HS-5 (cell line): ENCODE measurements at places on chromosomes 5 and 9.

DNA sequence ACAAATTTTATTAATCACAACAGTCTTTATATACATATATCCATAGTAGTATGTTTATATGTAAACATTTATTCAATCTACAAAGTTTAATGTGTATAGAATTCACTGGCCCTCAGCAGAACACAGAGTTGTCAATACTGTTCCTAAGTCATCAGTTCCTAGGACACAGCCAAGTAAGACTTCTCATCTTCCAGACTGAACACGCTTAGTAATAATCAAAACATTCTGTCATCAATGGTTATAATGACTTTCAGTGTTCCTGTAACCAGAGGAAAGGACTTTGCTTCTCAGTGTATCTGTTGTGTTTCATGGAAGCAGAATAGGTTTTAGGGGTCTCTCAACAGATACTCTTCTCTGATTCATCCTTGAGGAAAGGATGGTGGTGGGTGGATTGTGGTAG, 82.2 kb downstream of the SMIM23 start:
- no peak for DNase-seq

DNA sequence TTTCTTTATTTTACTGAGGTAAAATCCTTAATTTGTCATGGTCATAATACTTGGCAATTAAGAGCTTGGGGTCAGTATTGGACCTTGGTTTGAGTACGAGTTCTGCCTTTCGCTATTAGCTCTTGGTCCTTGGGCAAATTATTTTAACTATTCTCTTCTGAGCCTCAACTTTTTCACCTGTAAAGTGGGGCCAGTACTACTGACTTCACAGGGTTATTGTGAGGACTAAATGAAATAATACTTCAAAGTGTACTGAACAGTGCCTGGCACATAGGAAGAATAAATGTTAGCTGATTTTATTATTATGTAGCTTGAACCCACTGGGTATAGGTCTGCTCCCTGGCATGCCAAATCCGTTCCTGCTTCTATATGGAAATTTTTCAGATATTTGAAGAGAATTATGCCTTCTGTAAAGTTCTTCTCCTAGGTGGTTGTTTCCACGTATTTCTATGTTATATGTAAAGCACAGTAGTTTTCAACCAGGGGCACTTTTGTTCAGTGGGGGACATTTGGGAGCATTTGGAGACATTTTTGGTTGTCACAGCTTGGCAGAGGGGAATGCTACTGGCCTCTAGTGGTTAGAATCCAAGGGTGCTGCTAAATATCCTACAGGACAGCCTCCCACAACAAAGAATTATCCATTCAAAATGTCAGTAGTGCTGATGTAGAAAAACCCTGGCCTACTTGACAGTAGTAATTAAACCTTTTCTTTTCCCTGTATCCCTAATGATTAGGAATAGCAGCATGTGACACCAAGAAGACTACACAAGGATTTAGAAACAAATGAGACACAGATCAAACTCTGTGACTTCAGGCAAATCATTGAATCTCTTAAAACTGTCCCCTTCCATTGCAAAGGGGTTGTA, 4.5 kb downstream of the RCL1 start:
- DNase-seq = no peak

DNA sequence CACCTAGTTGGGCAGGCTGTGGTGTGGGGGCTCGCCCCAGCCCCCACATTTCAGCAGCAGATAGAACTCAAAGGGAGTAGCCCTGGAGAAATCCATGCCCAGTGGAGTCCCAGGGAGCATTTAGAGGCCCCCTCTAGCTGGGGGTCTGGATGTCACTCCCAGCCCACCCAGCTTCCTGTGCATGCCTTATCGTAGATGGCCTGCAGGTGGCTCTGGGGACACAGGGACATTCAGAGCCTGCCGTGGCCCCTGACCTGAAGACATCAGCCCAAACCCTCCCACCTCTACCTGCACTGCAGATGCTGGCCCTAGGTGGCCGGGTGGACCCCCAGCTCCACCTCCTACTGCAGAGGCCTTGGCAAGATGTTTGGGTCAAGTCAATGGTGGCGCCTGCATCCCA, 49.0 kb upstream of the LMX1B start:
- DNase-seq = no peak

DNA sequence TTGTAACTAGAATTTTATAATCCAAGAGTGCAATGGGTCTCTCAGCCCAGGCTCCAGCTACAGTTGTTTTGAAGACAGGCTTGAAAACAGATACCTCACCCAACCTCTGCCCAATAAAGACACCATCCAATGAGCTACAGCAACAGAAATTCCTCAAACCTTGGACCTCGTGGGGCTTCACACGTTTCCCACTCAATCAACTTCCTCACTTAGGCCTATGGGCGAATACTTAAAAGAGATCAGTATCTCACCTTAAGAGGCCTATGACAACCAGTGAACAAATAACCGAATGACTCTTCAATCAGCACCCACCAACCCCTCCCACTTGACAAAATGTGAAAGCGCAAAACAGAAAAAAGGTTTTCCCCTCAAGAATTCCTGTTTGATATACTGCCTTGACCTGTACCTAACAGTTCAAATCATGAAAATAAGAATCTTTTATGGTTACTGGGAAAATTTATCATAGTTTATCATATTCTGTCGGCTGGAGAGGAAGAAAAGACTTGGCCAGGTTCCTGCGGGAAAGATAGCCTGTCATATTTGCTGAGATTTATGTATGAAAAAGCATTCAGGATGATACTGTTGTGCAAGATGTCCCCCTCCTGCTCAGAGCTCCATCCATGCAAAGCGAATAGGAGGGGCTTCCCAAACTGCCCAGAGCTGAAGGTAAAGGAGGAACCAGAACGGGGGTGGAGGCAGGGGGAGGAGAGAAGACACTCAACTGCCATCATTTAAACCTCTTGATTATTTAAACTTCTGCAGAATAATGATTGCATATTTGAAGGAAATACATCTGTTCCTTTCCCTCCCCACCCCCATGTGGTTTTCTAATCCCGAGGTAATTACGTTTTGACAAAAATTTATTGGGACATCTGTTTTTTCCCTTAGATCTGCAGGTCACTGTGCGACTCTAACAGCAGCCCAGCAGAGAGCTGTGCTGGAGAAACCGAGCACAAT, 256.3 kb downstream of the NFIB start:
- DNase-seq = no peak

GRCh38 chr5:56279979-56280378, 46.8 kb upstream of the ANKRD55 start:
- peak; percentile 76 for DNase-seq

GRCh38 chr9:129703667-129704355, 38.4 kb downstream of the PRRX2 start:
- DNase-seq = no peak

DNA sequence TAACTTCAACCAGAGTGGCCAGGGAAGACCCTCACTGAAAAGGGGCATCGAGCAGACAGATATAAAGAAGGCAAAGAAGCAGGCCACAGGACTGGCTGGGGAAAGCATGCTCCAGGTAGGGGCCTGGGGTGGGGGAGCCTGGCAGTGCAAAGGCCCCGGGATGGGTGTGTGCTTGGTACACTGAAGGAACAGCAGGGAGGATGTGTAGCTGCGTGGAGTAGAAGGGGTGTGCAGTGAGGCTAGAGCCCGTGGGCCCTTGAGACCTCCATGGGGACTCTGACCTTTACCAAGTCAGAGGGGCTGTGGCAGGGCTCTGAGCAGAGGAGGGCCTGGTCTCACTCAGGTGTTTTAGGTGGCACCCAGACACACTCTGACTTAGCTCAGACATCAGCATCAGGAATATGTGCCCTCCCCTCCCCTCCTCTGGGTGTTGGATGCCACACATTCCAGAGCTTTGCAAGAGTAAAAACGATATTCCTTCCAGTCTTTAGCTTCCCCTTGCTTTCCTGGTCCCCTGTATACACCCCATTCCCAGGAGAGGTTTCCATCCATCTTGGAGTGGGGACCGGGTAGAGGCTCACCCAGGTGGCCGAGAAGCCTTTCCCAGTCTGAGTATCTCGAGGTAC, 7.6 kb downstream of the TRIM7 start:
- DNase-seq = no peak

- no peak for DNase-seq
Measured at GRCh38 chr9:107624234-107624948, 134.8 kb upstream of the KLF4 start.

DNA sequence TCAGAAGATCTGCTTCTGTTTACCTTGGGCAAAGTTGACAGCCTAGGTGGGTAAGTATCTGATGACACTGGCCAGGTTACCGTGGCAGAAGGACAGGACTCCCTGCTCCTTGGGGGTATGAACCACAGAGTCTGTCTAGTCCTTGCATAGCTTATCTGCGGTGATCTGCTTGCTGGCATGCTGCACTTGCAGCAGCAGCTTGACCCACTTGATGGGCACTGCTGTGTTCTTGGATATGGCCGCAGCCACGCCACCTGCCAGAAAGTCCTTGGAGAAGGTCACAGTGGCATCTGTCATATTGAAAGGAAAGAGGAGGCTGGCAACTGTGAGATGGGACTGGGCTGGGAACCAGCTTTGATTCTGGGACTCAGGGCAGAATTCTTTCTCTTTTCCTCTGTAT, 35.9 kb upstream of the POC5 start:
- no peak for DNase-seq

DNA sequence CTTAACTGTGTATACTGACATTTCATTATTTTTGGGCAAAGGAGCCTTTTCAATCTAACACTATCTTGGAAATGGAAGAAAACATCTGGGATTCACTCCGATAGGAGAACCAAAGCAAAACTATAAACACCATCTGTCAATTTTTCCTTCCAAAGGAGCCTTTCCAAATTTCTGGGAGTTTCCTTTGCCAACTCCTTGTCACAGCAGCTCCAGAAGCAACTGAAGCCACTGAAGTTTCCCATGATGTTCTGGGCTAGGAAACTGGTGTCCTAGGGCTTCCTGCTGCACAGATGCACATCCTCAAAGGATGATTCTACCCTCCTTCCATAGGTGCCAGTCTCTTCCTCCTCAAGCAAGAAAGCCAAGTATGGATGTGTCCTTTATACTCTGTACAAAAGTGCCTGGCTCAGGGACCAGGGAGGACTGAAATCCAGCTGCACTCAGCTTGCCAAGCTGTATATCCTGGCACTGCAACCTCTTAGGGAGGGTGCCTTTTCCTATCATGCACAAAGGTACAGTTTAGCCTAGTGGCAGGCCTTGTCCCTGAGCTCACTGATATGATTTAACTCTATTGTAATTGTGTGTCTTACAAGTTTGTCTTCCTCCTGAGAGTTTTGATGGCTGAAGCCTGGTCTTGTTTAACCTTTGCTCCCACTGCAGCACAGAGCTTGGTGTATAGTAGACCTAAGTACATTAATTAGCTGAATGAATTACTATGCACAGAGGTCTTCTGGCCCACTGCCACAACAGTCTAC, 8.4 kb upstream of the UBAP1 start:
- DNase-seq = no peak

- peak; percentile 6 for DNase-seq
Measured at GRCh38 chr5:51977014-51977413, 593.8 kb downstream of the ISL1 start.

- no peak for DNase-seq
Measured at GRCh38 chr9:19231126-19231903, 822 bp downstream of the DENND4C start.

DNA sequence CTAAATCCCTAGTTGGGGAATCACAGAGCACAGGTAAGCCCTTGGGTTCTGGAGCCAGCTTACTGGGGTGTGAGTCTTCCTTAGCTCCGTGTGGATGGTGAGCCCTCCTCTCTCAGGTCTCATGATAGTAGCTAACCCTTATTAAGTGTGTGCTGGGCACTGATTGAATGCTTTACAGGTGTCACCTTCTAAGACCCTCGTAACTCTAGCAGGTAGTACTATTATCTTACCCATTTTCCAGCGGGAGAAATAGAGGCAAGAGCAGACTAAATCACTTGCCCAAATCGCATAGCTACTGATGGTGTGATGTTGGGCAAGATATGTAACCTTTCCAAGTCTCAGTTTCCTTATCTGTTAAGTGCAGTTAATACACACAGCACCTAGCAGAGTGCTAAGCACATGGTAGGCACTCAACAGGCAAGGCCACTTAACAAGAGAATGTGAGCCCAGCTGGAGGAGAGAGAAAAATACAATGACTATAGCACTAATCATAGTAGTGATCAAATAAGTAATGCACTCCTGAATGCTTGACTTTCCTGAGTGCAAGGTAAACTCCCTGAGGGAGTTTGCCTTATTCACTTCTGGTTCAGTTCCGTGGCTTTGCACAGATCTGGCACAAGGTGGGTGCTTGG, at the start of gene DCANP1:
Gene DCANP1, minus strand, starts transcription at position 51 of the 632 bp plus-strand sequence. CDS start 240 bp downstream, outside the sequence.
- DNase-seq = no peak

- peak; percentile 86 for DNase-seq
Measured at GRCh38 chr9:124054582-124055227, 43.1 kb downstream of the LHX2 start.

DNA sequence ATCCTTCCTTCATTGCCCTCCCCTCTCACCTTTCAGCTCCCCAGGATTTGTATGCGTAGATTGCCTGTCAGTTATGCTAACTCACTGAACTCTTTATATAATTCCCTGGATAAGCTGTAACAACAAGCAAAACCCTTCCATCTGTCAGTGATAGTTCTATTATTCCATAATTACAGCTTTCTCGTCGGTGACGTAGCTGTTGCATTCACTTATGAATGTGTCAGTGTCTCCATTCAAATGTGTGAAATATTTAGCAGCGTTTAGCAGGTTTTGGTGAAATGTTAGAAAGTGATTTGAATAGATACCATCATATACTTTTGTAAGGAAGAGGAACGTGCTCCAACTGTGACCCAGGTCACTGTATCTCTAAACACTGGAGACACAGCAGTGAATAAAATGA, 45.2 kb downstream of the PIP5K1B start:
- DNase-seq = no peak

DNA sequence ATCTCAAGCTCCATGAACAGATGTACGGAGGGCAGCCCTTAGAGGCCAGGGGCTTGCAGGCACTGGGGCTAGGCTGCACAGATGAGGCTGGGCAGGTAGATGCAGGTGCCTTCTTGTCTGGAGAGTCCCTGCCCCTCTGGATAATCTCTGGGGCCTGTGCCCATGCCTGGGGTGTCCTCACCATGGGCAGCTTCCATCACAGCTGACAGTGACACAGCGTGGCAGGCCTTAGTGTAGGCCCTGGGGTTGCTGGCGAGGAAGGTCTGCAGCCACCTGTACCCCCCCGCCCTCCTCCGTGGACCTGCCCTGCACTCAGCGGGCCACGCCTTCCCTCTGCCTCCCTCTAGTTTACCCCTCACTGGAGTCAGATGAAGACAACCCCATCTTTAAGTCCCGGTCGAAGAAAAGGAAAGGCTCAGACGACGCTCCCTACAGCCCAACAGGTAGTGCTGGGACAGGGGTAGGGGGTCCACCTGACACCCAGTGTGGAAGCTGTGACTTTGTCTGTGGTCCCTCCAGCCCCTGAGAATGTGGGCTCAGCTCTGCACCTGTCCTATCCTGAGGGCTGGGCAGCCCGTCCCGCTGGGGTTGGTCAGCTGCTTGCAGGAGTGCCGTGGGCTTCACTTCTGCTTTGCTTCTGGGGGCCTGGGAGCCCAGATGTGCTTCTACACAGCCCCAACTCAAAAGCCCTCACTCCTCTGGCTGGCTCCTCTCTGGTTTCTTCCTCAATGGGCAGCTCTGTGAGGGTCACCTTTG, 98.4 kb downstream of the PHF2 start:
- DNase-seq = no peak

GRCh38 chr9:93900436-93900819, 54.7 kb downstream of the BARX1 start:
- no peak for DNase-seq

GRCh38 chr5:34775886-34776285, 63.1 kb upstream of the TTC23L start:
- no peak for DNase-seq

GRCh38 chr5:178413988-178414387, 176.2 kb downstream of the COL23A1 start:
- no peak for DNase-seq

- DNase-seq = no peak
Measured at GRCh38 chr5:154993461-154993860, 20.1 kb upstream of the KIF4B start.
